Inflammatory macrophage (primary cell): ENCODE measurements at places on chromosomes 4 and X.

DNA sequence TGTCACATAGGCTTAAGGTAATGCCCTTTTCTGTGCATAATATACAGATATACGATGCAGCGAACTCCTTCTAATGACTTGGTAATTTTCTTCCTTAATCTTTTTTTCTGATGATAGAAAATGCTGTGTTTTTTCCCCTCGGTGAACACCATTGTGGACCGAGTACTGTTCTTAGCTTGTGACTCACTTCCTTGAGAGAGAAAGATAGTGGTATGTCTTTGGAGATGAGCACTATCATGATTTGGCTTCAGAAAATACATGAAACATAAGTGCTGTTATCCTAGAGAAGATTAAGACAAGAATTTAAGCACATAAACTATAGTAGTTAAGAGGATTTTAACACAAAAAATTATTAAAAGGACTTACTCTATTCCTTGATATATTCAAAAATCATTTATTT is 63.9 kb downstream of the RS1 start:
- DNase-seq = no peak

- DNase-seq = no peak
Measured at GRCh38 chr4:28690890-28691289, 1830.2 kb downstream of the STIM2 start.

- no peak for DNase-seq
Measured at GRCh38 chrX:155747520-155747919, 133.6 kb upstream of the VAMP7 start.

- DNase-seq = no peak
Measured at GRCh38 chr4:35463251-35463952, 780.9 kb downstream of the ARAP2 start.

DNA sequence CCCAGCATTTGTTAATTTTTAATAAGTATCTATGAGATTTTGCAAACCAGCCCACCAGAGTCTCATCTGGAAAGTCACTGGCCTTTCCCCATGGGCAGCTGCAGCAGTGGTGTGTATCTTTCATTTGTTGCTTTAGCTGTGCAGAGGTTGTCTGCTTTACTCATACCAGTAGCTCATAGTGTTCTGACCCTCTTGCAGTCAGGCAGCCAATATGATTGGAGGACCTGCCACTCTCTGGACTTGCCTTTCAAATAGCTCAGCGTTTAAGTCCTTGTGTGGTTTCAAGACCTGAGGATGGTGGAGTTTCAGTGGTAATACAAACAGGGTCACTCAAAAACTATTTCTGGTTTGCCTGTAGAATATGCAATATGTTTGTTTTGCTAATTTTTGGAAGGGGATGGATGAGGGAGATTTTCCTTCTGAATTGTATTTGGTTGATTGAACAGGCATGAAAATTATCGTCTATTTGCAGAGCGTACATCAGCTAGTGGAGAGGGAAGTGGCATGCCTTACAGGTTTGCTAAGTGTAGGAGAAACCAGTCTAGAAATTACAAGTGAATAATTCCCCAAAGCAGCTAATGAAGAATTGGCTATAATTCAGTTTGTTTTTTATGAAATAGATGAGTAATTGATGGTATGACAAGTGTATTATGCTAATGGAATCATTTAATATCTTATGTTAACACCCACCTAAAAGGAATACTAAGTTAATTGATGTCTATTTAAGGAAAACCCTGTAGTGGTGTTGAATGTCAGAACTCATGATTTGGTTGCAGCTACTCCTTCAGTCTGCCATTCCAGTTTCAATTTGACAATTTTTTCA is 8.9 kb downstream of the POLA1 start:
- no peak for DNase-seq

DNA sequence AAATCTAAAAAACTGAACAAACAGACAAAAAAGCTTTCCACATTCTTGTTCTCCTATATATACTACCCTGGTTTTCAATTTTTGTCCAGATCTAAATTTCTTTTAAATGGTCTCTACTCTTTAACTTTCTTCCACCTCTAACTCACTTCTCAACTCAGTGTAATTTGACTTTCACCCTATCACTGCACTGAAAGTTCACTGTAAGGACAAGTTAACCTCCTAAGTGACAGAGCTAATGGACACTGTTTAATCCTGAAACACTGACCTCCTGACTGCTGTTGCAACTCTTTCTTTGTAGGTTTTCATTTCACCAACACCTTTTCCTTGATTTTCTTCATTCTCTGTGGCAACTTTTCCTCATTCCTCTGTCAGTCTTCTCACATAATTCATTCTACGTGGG is 50.0 kb downstream of the ATOH1 start:
- no peak for DNase-seq

- DNase-seq = no peak
Measured at GRCh38 chr4:189941005-189941450, 356 bp downstream of the FRG1 start.

GRCh38 chr4:6529021-6529420 is 46.0 kb upstream of the MAN2B2 start:
- no peak for DNase-seq

GRCh38 chrX:71466979-71467523 is 65.9 kb upstream of the OGT start:
- no peak for DNase-seq

DNA sequence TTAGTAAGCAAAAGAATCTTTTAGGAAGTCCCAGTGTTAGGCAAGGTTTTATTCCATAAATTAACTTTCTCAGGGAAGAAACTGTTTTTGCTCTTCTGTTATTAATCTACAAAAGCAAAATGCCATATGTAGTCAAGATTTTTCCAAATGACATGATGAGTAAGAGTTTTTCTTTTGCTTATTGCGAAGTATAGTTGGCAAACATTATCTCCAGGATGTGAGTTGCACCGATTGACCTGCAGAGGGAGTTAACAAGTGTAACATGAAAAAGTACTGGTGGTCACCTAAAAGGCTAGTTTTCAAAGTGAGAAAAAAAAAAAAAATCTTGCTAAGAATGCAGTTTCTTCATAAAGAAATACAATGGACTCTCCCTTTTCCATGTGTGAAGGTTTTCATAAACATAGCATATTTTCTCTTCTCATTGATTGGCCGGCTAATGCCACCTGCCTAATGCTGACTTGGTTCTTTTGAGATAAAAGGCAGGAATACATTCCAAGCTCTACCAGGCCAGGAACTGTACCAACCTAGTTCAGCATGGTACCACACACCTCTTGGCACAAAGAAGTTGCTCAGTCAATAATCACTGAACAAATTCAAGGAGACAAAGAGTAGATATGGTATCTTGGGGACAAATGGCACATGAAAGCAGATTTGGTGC is 100.2 kb downstream of the LNX1 start:
- DNase-seq = peak; percentile 44

DNA sequence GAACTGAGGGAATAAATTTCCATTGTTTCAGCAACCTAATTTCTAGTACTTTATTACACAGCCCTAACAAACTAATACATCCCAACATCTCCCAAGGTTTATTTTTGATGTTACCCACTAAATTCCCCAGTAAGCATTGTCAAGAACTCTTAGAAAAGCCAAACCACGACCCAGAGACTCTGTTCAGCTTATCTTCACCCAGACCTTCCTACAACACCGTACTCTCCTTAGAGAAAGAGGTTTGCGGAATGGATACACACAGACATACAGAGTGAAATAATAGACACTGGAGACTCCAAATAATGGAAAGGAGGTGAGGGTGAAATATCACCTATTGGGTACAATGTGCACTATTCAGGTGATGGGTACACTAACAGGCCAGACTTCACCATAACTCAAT is 75.6 kb downstream of the LRBA start:
- DNase-seq = no peak

GRCh38 chr4:83240379-83240875 is 44.2 kb downstream of the COQ2 start:
- DNase-seq = peak; percentile 97

DNA sequence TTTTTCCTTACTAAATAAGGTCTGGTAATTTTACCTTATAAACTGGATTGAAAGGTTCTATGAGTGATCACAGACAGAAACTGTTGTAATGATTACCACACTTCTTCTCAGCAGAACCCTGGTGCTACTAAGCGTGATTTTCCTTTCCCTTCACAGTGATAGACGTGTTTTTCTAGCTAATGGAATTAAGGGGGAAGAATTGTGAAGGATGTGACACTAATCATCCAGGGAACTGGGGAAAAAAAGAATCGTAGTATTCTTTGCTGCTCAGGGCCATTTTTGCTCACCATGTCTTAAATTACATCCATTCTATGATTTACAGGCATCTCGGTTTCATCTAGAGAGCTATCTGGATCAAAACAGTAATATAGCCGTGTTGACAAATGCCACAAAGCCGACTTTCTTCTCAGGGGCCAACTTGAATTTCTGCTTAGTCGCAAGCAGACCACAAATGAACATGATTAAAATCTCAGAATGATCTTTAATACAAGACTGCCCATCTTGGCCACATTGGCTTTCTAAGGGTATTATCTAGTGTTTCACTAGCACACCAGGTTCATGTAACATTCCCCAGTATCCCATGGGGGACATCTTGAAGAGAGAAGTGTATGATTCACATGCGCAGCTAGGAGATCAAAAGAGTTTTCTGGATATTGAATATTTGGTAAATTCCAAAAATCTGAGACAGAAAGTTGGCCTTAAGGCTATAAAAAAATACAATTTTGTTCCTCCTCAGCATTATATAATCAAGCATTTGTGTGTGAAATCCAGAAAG is 154.0 kb downstream of the UGT8 start:
- DNase-seq = no peak

GRCh38 chr4:159015841-159016240 is 87.0 kb upstream of the RAPGEF2 start:
- DNase-seq = no peak

DNA sequence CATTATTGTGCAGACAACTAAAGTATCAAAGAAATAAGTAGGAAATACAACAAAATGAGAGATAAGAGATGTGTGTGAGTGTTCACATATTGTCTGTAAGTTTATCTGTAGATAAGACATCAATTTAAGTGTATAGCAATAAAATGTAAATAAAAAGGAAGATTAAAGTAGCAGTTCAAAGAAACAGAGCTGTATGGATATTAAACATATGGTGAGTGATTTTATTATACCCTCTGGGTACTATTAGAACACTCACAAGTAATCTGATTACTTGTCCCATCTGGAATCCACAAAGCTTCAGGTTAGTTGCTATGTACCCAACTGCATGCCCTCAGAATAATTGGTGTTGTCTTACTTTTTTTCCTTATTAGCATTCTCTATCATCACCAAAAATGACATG is 747.9 kb upstream of the ADGRL3 start:
- DNase-seq = no peak

DNA sequence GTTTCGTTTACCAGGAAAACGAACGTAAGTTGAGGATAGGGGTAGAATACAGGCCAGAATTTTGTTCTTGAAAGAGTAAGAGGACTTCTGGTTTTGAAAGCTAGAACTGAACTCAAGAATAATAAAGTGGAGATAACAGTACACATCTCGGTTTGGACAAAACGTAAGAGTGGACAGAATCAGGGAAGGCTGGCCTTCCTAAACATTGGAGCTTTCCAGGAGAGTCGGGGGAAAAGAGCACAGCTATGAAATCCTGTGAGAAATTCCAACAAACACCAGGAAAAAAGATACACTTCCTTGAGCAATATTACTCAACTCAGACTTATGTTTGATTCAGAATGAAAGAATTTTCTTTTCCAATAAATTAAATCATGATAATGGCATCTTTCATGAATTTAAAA is 1.2 kb downstream of the CTSO start:
- DNase-seq = no peak

- DNase-seq = no peak
Measured at GRCh38 chrX:1325515-1326116, 11.0 kb upstream of the IL3RA start.

- DNase-seq = no peak
Measured at GRCh38 chr4:139915037-139915436, 238.9 kb downstream of the MAML3 start.

- DNase-seq = no peak
Measured at GRCh38 chr4:30028826-30029225, 691.3 kb upstream of the PCDH7 start.

- no peak for DNase-seq
Measured at GRCh38 chr4:122909683-122910082, 12.7 kb downstream of the NUDT6 start.

DNA sequence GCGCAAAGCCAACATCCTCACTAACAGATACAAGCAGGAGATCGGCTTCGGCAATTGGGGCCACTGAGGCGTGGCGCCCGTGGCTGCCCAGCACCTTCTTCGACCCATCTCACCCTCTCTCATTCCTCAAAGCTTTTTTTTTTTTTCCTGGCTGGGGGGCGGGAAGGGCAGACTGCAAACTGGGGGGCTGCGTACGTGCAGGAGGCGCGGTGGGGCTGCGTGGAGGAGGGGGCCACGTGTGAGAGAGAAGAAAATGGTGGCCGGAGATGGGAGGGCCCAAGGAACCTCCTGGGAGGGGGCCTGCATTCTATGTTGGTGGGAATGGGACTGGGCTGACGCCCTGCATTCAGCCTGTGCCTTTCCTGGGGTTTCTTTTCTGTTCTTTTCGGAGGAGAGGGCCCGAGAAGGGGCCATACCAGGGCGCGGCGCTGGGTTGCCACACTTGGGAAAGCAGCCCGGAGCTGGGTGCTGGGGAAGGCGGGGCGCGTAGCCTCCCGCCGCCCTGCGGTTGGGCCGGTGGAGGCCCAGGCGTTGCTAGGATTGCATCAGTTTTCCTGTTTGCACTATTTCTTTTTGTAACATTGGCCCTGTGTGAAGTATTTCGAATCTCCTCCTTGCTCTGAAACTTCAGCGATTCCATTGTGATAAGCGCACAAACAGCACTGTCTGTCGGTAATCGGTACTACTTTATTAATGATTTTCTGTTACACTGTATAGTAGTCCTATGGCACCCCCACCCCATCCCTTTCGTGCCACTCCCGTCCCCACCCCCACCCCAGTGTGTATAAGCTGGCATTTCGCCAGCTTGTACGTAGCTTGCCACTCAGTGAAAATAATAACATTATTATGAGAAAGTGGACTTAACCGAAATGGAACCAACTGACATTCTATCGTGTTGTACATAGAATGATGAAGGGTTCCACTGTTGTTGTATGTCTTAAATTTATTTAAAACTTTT is 4.5 kb downstream of the MID1IP1 start:
- peak; percentile 80 for DNase-seq

DNA sequence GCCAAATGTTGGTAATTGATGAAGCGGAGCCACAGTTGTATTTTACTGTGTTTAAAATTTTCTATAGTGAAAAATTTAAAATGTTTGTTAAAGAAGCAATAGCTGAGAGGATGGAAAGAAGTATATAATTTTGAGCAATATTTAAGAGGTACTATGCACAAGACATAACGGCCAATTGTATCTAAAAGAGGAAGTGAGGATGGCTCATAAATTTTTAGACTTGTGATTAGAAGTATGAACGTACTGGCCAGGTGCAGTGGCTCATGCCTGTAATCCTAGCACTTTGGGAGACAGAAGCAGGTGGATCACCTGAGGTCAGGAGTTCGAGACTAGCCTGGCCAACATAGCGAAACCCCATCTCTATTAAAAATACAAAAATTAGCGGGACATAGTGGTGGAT is 12.7 kb upstream of the HHIP start:
- DNase-seq = no peak

DNA sequence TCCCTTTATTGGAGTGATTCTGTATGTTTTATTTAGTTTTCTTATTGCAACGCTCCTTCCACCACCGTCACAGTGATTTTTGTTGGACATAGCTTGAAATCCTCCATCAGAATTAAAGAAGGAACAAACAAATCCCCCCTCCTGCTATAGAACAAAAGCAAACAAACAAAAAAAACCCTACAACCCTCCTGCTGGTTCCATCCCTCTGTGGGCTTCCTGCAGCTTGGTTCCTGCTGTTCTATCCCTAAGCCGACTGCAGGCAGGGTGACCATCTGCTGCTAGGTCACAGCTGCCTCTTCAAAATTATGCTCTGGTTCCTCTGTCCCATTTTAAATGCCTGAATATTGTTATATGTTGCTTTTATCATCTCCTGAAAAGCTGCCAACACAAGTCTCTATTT is 116.8 kb upstream of the AGA start:
- DNase-seq = no peak
